ENCODE measurements at places on chromosomes 11 and 22. TPM values are rescaled to one million over a fixed set of nuclear protein-coding genes. Genes with fewer than 3 reads are reported as not detected.

DNA sequence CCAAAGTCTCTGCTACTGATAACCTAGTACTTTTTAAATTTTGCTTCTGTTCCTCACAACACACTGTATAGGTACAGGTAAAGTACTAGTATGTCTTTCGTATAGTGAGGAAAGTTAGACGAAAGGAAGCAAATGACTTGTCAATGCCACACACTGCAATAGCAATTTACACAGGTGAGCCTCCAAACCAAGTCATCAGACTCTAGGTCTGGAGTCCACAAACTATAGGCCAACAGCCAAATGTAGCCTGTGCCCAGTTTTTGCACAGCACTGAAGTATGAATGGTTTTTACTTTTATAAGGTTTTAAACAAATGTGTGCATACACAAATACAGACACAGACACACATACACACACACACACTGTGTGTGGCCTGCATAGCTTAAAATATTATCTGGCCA is 28.1 kb downstream of the ALG8 start:
- no peak for DNase-seq

SYT8 gene
- total RNA-seq: not detected

MIAT gene
- total RNA-seq: 3.0 TPM

- no peak for DNase-seq
Observed at GRCh38 chr11:2594267-2594666, 105.5 kb downstream of the KCNQ1OT1 start.

C11orf42 gene
- total RNA-seq: not detected

ACR gene
- total RNA-seq: not detected

GRCh38 chr11:111694851-111695250 is 71.3 kb downstream of the PPP2R1B start:
- DNase-seq: peak; percentile 80

GRCh38 chr11:124340142-124340447 is 20.1 kb upstream of the OR8D2 start:
- no peak for DNase-seq

DNA sequence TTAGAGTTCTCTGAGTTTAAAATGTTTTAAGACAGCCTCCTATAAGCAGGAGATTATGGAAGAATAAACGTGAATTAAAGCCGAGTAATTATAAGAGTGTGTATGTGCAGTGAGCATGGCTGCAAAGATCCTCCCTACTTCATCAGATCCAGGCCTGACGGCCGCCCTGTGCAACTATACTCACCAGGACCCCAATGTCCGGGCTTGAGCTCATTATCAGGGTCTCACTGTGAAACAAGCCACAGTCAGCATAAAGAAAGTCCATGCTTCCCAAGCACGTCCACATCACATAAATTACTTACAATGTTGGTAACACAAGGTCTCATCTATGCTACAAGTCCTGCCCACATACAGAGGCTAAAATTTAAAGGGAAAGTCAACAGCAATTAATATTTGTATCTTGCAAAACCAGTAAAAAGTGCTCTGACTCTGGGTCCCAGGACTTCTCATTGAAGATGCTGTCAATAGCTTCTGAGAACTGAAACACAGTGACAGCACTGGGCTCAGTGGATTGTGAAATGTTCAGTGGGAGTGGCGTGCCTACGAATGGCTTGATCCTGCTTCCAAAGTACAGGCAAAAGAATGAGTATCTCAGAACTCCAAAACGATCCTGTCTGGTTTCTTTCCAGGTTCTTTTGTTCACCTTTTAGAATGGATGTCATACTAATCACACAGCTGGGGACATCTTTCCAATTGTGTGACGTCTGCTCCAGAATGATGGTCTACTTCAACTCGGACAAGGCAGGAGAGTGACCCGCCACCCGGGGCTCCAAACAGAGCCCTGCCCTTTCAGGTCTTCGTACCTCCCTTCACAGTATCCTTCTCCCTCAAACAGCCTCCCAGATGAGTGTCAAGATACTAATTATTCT is 72.1 kb upstream of the ARFGAP3 start:
- no peak for DNase-seq

SYT13 gene
- 8.1 TPM for total RNA-seq

GRCh38 chr11:133942577-133942976 is 14.2 kb downstream of the IGSF9B start:
- DNase-seq: no peak

CCDC157 gene
- 13.1 TPM for total RNA-seq
